ENCODE measurements at places on chromosomes 7 and 10.

DNA sequence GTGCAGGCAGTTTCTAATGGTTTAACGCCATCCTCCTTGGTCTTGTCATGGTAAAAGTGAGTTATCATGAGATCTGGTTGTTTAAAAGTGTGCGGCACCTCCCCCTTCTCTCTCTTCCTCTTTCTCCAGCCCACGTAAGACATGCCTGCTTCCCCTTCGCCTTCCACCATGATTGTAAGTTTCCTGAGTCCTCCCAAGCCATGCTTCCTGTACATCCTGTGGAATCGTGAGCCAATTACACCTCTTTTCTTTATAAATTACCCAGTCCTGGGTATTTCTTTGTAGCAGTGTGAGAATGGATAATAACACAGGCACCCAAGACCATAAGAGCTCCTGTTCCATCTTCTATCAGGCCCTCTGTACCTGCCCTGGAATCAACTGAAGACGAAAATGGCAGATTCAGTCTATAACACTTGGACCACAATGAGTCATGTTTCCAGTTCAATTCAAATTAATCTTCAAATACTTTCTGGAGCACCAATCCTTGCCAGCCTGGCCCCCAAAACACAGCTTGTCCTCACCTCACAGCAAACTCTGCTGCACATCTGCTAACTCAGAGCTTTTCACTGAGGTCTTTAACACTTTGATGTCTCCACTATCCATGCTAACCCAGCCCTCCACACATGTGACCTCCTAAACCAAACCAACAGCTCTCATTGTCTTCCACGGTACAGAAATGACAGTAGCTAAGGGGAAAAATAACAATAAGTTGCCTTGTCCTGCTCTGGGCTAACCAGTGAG is 73.2 kb downstream of the SFMBT2 start:
- peak; percentile 9 for DNase-seq

GRCh38 chr7:105429746-105430612 is 41.3 kb upstream of the SRPK2 start:
- DNase-seq, result peak; percentile 62

DNA sequence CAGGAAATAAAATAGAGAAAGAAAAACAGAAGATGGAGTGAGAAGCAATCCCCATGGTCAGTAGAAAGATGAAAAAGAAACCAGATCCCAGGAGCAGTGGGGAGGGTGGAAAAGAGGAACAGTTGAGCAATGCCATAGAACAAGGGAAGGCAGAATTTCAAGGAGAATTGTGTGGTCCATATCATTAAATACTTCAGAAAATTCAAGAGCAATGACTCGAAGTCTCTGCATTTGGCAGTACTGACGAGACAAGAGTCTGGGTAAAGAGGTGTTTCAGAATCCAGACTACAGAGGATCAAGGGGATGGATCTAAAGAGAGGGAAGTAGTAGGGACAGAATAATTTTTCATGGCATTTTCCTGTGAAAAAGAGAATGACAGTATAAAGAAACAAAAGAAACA is 512.6 kb downstream of the PHTF2 start:
- DNase-seq, result no peak

GRCh38 chr10:47421057-47421952 is 37.2 kb upstream of the ZNF488 start:
- DNase-seq, result no peak

GRCh38 chr7:157337316-157338149 is 729 bp downstream of the DNAJB6 start:
- DNase-seq, result peak; percentile 72

- no peak for DNase-seq
Observed at GRCh38 chr7:22005151-22005550, 59.5 kb upstream of the CDCA7L start.

- no peak for DNase-seq
Observed at GRCh38 chr10:5533098-5533731, 8.5 kb downstream of the CALML3 start.

DNA sequence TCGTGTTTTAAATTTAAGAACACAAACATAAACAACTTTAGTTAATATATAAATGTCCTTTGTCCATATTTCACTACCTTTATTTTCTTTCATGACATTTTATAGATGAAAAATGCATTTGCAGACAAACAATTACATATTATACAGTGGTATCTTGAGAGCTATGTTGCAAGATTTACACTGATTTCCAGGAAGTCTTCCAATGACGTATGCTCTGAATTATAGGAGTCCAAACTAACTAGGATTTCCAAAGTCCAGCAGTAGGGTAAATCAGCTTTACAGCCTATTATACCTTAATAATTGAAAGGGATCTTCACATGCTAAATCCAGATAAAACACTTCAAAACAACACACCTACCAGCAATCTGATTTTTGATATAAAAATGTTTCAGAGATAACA is 69.4 kb downstream of the HYCC1 start:
- no peak for DNase-seq

GRCh38 chr10:43253461-43254198 is 13.2 kb downstream of the RASGEF1A start:
- no peak for DNase-seq

DNA sequence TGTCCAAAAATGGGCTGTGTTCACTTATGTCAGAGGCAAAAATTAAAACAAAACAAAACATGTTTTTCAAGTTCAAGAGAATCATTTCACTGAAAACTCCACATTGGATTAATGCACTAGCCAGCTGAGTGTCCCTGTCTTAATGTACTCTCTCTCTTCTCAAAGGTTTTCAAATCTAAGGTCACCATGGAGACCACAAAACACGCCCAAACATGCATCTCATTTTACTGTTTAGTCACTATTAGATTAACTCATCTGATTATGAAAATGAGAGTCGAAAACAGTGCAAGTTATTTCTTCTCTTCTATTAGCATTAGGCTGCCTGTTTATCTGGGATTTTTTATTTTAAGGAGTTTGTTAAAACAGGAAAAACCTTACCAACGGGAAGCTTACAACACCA is 70.8 kb upstream of the ASAH2 start:
- DNase-seq, result no peak

DNA sequence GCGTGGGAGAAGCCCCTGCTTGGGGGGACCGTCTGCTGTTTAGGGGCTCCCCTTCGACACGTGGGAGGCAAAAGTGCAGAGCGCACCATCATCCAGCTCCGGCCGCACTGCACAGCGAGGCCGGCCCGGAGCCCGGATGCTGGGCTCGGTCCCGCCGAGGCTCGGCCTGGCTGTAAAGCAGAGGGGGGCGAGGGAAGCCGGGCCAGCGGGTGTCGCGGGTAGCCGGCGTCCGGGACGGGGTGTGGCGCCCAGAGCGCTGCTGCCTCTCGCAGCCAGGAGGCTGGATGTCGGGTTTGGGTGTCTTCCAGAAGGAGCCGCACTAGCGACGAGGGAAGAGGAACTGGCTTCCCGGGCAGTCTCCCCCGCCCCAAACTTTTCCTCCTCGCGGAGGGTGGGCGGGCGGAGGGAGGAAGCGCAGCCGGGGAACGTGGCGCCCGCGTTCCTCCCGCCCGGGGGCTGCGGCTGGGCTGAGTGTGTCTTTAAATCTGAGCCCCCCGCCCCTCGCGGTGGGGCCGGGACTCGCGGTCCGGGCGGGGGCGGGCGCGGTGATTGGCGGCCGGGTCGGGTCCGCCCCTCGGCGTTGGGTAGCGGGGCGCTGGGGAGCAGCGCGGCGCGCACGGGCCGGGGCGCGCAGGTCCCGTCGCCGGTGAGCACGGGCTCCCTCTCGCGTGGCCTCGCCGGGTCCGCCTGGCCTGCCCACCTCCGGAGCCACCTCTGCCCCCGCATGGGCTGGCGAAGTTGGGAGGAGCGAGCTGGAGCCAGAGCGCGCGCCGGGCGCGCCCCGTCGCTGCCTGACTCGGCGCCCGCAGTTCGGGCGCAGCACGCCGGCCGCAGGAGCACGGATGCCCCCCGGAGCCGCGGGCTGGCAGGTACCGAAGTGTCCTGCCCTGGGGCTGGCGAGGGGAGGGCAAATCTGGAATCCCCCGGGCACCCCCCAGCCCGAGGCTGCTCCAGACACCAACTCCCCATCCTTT is at the start of gene PALD1:
TSS of gene PALD1 (plus strand) at position 577 of the 974 bp plus-strand sequence. CDS start 47,185 bp downstream, outside the sequence.
- peak; percentile 56 for DNase-seq

GRCh38 chr10:116168329-116168728 is 104.7 kb downstream of the GFRA1 start:
- no peak for DNase-seq

DNA sequence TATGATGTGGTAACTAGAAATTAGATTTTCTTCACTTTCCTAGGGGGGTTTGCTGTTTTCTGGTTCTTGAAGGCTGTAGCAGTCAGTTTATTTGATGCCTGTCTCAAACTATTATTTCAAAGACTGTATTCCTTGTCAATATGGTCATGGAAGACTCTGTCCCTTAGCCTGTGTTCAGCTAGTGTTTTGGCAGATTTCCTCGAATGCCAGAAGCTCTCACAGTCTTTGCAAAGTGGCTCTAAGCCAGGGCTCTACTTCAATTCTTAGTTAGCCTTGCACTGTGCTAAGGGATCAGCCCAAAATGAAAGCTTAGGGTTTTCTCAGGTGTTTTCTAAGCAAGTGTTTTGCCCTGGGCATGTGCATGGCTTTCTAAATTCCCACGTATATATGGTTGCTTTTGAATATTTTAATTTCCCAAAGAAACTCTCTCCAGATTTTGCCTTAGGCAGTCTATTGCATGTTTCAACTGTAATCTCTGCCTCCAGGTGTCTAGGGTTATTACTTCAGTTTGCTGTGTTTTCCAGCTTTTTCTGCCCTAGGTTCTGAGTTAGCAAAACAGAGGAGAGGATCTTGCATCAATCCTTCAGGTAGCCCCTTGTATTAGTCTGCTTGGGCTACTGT is 7.2 kb upstream of the C1GALT1 start:
- DNase-seq, result no peak

DNA sequence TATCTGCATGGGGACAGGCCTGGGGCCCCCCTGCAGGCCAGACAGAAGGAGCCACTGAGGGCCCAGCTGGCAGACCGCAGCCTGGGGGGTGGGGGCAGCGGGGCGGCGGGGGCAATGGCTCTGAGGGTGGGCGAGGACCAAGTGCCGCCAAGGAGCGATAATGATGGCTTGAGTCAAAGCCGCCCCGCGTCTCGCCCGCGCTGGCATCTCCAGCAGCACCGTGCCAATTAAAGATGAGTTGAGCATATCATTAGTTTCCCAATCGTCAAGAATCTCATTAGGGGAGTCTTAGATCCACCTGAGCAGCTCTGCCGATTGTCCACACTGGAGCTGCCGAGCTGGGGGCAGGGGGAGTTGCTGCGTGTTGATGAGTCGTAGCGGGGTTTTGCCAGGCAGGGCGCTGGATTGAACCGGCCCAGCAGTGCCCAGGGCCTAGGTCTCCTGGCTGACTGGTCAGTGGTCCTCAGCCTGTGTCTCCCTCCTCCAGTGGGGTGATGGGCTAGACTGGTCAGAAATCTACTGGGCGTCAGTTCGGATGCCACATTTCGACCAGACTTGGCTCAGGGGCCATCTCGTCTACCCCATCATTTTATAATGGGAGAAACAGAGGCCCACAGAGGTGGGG is 41.0 kb upstream of the PSMG3 start:
- DNase-seq, result no peak

GRCh38 chr7:130886438-130887135 is 152.6 kb upstream of the KLF14 start:
- DNase-seq, result no peak

All from activated CD4-positive, alpha-beta T cell treated with anti-CD3 and anti-CD28 coated beads, Interleukin-2, amount 50 U/mL, for 48 hours (primary cell).